ENCODE measurements at places on chromosomes 3 and 15. TPM values are rescaled to one million over a fixed set of nuclear protein-coding genes. Genes with fewer than 3 reads are reported as not detected.

DNA sequence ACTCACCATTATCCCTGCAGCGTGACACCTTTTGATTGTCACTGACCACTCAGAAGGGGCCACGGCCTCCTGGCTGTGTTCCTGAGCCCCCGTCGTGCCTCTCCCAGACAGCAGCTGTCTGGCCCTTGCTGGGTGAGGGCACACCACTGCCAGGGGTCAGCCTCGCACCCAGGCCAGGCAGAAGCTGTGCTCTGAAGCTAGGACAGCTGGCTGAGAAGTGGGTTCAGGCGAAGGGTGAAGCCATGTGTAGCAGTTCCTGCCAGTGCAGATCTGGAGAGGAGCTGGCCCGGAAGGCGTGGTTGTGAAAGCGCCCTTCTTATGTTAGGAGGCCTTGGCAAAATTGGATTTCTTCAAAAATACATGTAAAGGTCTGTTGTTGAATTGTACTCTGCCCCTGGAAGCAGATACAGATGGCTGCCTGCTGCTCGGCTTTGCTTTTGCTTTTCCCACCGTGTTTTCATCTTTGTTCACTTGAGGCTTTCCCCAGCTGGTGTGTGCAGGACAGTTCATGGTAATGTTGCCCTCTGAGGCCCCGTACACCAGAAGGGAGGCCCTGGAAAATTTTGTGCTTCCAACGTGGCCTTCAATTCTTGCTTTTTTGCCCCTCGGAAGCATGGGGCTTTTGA is 49.1 kb downstream of the KLHL25 start:
- no peak for DNase-seq

DNA sequence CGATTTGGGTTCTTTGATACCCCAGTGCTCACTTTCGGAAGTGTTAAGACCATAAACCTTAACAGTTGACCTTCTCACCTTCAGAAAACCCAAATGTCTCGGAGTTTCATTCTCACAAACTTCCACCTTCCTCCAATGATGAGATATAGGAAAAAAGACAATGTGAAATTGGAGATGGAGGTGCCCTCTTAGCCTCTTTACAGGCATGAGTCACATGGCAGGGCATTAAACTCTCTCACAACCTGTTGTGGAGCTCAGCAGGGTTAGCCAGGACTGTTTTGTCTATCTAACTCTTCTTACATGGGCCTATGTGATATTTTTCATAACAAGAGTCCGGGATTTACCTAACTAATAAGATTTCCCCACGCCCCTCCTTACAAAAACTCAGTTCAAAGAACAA is 10.7 kb downstream of the AGTR1 start:
- no peak for DNase-seq

DNA sequence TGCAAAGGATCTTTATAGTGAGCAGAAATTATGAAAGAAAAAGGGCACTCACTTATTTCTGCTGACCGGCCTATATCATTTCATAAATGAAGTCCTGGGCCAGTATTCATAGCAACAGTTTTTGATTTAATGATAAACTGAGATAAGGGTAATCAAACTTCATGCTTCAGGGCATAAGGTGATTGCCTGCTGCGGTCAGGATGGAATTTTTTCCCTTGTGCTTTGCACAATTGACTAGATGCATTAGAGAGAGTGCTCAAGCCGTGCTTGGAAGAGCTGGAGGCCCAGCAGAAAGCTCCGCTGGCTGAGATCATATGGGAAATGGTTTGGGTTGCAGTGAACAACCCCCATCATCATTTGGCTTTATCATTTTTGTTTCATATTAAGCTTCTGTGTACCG is 10.4 kb downstream of the SEMA6D start:
- no peak for DNase-seq

DNA sequence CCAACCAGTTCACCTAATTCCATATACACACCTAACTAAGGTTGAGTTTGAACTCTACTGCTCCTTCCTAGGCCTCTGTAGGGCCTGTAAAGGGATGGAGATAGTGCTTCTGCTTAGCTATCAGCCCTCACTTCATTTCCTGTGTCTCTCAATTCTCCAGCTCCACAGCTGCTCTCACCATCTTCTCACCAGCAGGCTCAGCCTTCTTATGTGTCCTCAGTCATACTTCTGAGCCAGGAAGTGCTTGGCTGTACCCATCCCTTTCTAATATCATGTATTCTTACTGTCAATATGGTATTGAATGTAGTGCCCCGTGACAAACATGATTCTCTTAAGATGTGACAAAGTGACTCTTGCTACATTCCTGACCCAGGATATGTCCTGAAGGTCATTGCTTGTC is 116.9 kb downstream of the SLC9A9 start:
- DNase-seq = no peak

DNA sequence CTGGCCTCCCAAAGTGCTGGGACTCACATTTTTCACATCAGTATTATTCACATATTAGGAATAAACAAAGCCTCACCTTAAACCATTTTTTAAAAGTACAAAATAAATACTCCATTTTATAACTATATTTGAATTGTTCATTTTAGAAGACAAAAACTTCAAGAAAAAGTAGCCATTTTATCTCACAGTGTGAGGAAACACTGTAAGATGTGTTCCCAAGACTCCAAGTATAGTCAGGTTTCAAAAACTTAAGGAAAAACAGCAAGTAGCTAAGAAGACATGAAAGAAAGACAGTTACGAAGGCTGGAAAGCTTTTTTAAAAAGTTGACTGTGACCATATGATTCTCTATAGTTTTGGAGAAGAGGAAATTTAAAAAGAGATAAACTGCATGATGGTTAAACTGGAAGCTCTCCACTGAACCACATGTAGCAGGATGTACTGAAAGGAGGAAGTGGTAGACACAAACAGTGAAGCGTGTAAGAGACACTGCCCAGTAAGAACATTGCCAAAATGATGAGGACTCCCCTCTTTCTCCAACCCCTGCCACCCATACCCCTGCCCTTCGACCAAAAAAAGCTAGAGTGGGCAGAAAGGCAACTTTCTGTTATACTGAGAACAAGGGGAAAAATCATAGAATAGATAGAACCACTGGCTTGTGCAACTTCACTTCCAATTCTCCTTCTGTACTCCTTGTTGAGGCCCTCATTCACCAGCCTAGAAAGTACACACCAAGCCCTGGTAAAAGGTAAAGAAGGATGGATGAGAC is 6.2 kb upstream of the TMF1 start:
- no peak for DNase-seq

- no peak for DNase-seq
These were observed 774.4 kb downstream of the ROBO1 start for GRCh38 chr3:78993375-78993774.

Gene GHRL
- total RNA-seq = not detected

Gene SERPINI1
- total RNA-seq = 3.0 TPM

Gene SLITRK3
- not detected for total RNA-seq

Gene SLC22A13
- total RNA-seq = 0.12 TPM

Gene KLHL6
- total RNA-seq = 63.5 TPM

Gene DNAJB8
- total RNA-seq = not detected

Measured in activated CD4-positive, alpha-beta memory T cell treated with anti-CD3 and anti-CD28 coated beads for 36 hours (primary cell).